Activated naive CD4-positive, alpha-beta T cell treated with anti-CD3 and anti-CD28 coated beads, Interleukin-2, amount 50 U/mL, for 72 hours (primary cell): ENCODE measurements at places on chromosomes 2 and 18.

DNA sequence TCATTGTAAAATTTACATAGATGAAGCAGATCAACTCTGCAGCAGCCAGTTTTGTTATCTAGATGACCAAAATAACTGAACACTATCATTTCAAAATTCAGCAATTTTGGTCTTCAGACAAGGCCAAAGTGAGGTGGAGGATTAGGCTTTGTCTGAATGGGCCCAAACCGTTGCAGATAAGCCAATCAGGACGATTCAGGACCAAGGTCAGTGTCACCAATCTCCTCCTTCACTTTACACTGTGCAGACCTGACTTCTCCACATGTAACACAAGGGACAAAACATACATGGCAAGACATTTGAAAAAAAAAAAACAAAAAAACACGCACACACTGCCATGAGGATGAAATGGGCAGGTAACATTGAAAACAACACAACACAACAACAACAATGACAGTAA lies 211.2 kb downstream of the NAPG start:
- DNase-seq: no peak

DNA sequence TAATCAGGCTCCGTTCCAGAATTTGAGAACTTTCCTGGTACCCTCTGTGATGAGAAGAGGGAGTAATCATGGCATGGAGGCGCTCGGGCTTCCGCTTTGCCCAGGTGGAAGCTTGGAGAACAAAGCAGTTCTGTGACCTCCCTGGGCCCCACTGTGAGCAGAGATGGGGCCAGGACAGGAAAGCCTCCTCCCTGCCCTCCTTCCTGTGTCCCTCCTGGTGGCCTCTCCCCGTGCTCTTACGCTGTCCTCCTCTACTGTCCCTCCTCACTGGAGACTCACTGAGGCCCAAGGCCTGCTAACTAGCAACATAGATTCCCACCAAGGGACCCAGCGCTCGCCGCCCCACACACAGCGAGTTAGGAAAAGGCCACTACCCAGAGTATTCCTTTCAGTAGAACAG lies 119.8 kb downstream of the MAPK4 start:
- DNase-seq: no peak

GRCh38 chr2:140586379-140586778 lies 1544.4 kb downstream of the LRP1B start:
- DNase-seq: no peak

DNA sequence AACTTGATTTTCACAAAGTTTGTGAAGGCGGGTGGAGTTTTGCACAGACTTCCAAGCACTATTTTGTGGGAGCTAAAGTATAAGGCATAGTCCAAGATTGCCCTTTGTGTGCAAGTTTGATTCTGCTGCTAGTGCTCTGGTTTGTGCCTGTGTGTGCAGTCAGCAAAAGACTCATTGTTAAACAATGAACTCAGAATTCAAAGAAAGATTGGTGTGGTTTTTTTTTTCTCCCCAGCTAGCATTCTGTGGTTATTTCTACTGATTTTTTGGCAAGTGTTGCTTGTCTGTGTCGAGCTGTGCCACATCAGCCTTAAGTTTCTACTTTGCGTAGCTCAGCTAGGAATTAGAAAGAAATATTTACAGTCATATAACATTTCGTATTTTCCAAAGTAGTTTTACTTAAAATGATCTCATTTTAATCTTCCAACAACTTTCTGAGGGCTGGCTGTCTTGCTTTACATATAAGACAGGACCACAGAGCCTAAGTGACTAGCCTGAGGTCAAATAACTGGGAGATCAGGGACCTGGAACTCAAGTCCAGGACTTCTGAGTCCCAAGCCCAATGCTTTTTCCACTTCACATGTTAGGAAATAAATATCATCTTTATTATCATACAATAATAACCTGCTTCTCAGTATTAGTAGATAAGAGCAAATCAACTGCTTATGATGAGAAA lies 69.8 kb downstream of the BABAM2 start:
- DNase-seq: no peak

DNA sequence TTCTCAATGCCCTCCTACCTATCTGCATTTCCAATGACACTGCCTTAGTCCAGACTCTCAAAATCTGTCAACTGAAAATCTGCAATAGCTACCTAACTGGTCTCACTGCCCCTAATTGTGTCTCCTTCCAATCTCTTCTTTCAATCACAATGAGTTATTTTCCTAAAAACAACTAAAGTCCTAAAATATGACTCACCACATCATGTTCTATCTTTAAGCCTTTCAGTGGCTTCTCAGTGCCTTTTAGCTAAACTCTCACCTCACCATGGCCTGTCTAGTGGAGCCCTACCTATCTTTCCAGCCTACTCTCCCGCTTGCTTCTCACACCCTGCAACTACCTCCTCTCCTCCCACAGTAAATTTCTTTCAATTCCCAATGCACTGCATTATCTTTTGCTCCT lies 220.9 kb upstream of the PKDCC start:
- no peak for DNase-seq

DNA sequence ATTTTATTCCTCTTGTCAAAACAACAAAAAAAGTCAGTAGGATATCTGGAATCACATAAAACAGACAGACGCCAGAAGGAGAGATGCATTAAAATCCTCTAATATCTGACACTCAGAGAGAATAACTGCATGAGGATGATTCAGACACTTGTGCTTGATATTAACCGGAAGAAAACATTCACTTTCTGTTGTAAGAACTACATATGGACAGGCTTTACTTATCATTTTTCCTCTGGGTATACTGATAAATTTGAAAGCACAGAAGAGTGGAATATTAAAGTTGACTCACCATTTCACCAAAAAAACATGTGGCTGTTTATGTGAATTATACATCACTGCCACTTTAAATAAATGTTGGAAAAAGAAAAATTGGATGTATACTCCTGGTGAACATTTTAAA lies 589.1 kb upstream of the CDH2 start:
- DNase-seq: no peak

DNA sequence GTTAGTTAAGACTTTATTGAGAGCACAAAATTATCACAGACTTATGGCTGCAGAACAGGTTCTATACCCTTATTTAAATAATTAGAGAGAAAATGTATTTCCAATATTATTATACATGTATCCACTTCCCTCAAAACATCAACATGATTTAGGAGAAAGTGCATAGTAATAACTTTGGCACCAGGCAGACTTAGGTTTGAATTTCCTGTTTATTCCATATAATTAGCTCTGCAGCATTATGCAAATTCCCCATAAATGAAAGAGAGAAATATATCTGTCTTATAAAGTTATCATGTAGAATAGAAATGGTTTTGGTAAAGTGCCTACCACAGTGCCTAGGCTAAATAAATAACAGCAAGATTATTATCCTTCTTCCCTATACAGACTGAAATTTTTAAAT lies 15.3 kb downstream of the SCN9A start:
- DNase-seq: no peak

GRCh38 chr2:242022550-242023290 lies 153.2 kb downstream of the RTP5 start:
- DNase-seq: no peak

GRCh38 chr2:112839407-112840067 lies 3.0 kb upstream of the IL1B start:
- DNase-seq: no peak

DNA sequence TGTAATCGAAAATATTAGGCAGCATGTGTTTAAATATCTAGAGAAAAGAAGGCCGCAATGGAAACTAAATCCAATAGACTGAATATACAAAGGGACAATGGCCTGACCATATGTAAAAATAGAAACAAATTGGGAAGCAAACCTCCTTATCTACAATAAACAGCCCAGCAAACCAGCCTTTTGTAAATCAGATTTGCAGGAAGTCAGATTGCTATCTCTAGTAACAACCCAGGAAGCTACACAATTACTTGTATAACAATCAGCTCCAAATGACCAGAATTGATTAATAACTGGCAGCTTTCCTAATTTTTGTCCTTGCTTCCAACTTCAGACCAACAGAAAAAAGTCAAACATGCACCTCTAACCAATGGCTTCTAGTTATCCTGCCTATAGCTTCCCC lies 860.0 kb downstream of the CPS1 start:
- no peak for DNase-seq

DNA sequence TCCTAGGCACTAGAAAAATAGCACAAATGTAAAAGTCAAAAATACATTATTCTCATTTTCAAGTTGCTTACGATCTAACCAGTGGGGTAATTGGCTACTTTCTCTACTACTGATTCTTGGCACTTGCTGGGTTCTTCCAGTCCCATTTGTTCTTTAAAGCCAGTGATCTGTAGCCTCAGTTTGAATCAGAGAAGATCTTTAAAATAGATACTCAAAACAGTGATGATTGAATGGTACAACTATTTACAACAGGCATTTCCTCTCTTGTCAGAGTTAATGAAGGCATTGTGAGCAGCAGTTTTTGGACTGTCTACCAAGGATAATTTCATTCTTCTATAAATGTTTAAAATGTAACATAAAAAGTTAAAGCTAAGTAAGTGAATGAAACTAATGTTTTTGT lies 128.3 kb upstream of the FSIP2 start:
- DNase-seq: no peak
